ENCODE measurements at places on chromosomes 7 and 10.

DNA sequence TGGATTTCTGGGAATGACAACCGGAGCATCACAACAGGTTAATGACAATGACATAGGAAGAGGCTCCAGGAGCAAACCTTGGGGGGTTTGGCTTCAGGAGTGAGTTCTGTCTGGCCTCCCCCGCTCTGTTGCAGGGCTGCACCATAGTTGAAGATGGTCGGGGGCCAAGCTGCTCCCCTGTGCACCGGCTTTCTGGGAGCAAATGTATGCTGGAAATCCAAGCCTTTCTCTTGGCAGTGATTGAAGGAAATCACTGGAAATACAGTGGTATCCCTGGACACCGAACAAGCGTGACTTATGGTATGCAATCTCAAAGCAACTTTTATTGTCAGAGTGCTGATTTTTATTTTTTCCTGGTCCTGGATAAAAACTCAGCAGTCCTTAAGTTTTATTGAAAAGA, 251.9 kb upstream of the ZNF32 start:
- no peak for DNase-seq

GRCh38 chr7:148480479-148481146, 110.0 kb upstream of the C7orf33 start:
- DNase-seq, result peak; percentile 52

- peak; percentile 71 for DNase-seq
These were observed 16.1 kb downstream of the GPR146 start for GRCh38 chr7:1060315-1061072.

DNA sequence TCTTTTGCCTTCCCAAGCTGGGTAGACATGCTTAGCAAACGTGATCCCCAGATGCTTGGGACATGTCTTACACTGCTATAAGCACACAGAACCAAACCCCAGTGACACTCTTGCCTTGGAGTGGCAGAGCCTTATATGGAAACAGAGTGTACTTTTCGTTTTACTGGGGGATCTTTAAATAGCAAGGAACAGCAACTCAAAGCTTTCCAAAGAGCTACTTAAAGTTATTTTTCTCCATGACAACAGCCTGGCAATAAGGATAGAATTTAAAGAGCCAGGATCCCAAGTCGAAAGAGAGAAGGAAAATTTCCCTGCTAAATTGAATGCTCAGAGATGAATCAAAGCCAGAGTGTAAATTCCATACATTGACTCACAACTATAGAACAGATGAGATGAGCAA, 67.8 kb downstream of the ZNF365 start:
- DNase-seq, result no peak

DNA sequence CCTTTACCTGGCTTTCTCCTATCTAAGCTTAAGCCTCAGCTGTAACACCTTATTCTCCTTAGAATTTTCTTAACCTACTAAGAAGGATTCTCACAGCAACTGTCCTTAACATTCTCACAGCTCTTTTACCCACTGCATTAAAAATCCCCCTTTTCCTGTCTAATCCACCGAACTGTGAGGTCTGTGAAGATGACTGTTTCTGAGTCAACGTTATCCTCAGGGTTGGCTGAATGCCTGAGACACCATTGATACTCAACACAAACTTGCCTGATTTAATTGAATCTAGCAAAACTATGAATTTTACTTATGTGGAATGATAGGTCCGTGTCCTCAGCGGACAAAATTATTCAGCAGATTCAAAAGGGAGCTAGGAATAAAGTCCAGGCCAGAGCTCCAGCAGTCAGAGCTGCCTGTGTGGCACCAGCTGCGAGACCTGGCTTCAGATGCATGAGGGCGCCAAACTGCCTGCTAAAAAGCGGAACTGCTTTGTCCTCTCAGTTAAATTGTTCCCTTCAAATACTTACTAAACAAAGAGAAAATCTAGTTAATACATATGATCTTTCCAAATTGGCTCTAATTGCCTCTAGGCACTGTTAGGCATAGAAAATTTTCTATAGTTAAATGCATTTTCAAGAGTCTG, 33.4 kb upstream of the VWDE start:
- no peak for DNase-seq

- DNase-seq, result no peak
These were observed 22.9 kb upstream of the NANOS1 start for GRCh38 chr10:119006451-119007210.

DNA sequence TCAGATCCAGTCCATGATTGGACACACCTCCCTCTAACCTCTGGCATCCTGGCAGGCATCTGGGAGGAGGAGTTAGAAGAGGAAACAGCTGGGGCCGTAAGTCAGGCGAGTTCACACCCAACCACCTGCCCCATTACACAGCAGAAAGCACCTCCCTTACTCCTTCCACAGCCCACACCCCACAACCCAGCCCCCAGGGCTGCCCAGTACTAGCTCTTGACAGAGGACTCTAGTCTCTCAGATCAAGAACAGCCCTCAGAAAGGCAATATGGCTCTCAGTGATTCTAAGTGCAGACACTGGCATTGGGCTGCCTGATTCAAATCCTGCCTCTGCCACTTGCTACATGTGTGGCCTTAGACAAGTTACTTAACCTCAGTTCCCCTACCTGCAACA, 34.1 kb downstream of the KCNMA1 start:
- peak; percentile 27 for DNase-seq

- DNase-seq, result no peak
These were observed 193.0 kb downstream of the FZD1 start for GRCh38 chr7:91457208-91457607.

DNA sequence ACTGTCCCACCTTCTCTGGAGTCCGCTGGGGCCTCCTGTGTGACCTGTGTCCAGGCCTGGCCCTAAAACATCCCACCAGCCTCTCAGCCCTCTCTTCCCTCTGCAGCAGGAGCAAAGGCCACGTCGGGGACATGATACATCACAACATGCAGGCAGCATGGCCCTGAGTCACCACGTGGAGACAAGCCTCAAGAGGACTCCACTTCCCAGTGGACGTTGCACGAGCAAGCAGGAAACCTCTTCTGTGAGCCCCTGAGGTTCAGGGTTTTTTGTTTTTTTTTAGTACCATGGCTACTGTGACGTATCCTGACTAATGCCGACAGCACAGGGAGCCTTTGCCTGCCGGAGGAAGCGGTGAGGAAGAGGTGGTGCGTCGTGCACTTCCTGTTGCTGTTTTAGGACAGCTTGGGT, 165.9 kb downstream of the DNAJB6 start:
- DNase-seq, result no peak

GRCh38 chr7:92485974-92486373, 8.2 kb upstream of the ERVW-1 start:
- DNase-seq, result no peak

DNA sequence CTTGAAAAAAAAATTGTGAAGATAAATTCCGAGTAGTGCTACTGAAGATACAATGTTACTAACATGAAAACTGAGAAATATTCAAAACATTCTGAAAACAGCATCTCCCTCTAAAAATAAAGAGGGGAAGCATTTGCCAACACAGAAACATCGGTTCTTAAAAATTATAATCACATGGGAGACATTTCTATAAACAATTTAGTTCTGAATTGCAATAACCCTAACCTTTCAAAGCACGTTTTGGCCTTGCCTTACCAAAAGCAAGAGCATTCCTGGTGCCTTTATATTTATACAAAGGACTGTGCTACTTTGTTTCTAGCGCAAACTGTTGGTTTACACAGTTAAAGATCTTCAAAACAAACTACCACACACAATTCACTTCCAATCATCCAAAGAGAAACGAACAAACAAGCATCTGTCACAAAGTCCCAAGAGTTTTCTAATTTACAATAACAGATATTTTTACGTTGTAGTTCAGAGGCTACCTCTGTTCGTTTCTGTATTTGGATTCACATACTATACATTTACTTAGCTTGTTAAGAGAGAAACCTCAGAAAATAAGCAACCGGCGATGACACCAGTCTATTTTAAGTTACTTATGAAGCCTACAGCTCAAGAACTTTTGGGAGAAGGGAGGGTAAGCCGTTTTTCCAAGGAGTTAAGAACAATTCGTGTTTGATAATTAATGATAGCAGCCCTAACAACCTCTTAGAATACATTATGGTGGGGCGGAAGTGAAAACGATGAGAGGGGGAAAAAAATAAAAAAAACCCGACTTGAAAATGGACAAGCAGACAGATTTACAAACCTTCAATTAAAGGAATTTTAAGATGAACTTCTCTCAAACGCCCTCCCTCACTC, 1.3 kb downstream of the ABI1 start:
- DNase-seq, result peak; percentile 59

GRCh38 chr7:138842111-138842510, 44.1 kb upstream of the ATP6V0A4 start:
- no peak for DNase-seq

GRCh38 chr7:102095321-102096011, 191.2 kb upstream of the SH2B2 start:
- DNase-seq, result no peak

DNA sequence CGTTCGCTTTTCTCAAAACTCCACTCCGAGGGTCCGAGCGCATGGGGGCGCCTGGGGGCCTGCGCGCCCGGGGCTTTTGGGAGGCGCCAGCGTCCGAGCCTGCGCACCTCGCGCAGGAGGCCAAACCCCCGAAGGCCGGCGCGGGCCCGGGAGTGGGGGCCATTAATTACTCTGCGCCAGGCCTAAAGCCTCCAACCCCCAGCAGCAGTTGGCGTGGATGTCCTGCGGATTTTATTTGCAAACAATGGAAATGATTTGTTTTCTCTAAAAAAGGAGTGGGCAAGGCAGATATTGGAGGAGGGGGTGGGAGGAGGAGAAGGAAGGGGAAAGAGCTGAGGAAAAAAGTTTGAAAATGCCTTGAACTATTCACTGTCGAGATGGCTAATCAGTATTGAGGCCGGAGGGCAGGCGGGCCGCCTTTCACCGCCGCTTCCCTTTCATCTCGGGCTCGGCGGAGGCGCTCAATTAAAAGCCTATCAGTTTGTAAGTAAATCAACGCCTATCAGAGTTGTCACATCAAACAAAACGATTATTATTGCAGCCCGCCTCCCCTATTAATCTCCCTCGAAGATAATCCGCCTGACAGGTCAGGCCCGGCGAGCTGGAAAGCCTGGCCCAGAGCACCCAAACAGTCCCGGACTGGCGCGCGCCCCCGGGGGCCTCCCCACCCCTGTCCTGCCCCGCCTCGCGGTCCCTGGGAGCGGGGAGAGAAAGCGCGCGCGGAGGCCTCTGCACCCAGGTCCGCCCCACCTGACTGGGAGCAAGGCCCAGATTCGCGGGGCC, 3.4 kb upstream of the ZNF503 start:
- no peak for DNase-seq

GRCh38 chr7:158072991-158073730, 514.5 kb downstream of the PTPRN2 start:
- DNase-seq, result no peak

DNA sequence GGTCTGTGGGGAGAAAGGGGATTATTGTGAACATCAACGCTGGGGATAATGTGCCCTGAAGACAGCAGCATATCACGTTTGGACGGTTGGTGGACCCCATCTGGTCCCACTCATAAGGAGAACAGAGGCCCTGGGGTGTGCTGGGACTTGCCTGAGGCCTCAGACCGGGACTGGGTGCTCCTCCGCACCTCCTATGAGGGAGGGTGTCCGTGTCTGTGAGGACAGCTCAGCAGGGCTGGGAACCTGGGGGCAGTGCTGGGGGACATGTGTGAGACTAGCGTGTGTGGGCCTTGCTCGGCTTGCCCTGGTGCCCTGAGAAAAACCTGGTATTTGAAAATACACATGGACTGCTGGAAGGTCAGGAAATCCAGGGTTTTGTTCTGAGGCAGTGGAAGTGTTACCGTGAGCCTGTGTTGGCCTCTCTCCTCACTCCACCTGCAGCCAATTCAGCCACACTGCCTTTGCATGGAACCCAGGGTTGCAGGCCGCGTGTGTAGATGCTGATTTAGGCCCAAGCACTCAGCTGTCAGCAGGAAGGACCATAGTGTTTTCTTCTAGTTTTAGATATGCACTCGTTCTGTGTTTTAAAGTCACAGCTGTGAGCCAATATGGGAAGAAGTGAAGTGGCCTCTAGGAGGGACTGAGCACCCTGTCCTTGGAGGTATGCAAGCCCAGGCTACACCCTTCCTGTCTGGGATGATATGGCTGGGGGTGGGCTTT, 13.4 kb upstream of the SH2D4B start:
- no peak for DNase-seq

GRCh38 chr10:110081911-110082310, 74.1 kb downstream of the ADD3 start:
- peak; percentile 26 for DNase-seq

- DNase-seq, result peak; percentile 49
These were observed 28.9 kb upstream of the INHBA start for GRCh38 chr7:41731493-41732435.

- no peak for DNase-seq
These were observed 33.1 kb downstream of the GPRIN2 start for GRCh38 chr10:46523119-46523961.

DNA sequence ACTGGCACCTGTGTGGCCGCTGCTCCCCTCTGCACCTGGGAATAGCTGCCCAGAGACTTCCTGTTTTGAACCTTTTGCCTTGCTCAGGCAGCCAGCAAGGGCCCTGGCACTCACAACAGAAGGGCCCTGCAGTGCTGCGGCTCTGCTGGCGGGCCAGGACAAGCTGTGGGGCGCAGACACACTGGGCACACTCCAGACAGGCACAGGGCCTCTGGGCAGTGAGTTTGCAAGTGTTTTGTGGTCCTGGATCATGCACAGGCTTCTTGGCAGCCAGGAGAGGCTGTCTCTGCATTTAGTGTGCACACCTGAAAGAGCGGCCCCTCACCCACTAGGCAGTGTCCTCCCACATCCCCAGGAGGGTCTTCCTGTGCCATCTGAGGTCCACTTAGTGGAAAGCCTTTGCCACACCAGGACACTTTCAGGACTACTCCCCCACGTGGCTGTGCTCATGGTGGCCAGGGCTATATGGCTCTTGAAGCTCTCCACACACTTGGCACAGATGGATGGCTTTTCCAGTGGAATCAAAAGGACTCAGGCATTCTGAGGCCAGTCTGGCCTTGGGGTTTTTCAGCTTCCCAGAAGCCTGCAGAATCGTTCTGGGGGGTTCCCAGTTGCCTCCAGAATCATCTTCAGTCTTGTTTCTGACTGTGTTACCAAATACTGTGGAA, 5.0 kb upstream of the ATP6V0E2 start:
- no peak for DNase-seq

GRCh38 chr10:43256531-43257346, 10.1 kb downstream of the RASGEF1A start:
- no peak for DNase-seq

DNA sequence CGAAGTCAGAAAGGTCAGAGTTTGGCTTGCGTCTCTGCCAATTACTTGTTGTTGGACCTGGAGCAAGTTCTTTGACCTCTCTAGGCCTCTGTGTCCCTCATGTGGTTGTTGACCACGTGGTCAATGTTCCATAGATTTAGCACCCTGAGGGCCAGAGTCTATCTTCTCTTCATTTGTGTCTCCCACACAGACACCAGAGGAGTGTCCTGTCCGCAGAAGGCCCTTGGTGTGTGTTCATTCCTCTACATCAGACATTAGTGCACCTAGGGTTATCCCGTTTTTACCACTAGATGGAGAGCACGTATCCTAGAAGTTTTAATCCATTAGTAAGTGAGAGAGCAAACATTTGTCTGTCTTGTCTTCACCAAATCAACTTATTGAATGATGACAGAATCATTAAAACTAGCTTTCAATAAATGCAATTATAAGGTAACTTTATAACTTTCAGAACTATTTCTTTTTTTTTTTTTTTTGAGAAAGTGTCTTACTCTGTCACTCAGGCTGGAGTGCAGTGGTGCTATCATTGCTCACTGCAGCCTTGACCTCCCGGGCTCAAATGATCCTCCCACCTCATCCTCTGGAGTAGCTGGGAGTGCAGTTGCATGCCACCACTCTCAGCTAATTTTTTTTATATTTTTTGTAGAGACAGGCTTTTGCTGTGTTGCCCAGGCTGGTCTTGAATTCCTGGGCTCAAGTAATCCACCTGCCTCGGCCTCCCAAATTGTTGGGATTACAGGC, 122.5 kb upstream of the ANKRD1 start:
- DNase-seq, result peak; percentile 10
